ENCODE measurements at places on chromosomes 5 and 9.

- H3K4me3 ChIP-seq = no peak overlapping the region
- DNase-seq = no peak
- H3K4me1 ChIP-seq = no peaks in the 10 kb centered on the region
- no peak overlapping the region for H3K27ac ChIP-seq
Observed at GRCh38 chr9:75869236-75869635, 21.2 kb upstream of the PCSK5 start.

GRCh38 chr9:95095641-95096355 is 221.7 kb downstream of the FANCC start:
- H3K27ac ChIP-seq = no peak overlapping the region
- H3K27me3 ChIP-seq = no peaks in the 10 kb centered on the region
- no peaks in the 10 kb centered on the region for H3K36me3 ChIP-seq
- peaks cover 22% of the 10 kb centered on the region for H3K4me1 ChIP-seq
- DNase-seq = no peak
- H3K4me3 ChIP-seq = no peak overlapping the region

DNA sequence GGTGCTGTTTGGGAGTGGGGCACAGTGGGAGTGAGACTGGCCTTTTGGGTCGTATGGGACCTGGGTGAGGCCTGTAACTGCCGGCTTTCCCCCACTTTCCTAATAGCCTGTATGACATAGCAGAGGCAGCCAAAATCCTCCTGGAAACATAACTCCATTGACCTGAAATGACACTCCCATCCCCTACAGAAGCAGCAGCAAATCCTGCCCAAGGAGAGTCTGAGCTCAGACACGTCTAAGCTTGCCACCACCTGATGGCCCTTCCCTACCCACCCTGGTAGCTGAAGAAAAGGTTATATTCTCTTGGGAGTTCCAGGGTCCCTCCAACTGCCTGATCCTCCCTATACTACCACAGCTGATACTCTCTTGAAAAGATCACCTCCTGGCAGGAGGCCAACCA is 179.8 kb upstream of the ARRDC3 start:
- H3K4me1 ChIP-seq = no peaks in the 10 kb centered on the region
- no peak overlapping the region for H3K4me3 ChIP-seq
- H3K27me3 ChIP-seq = no peaks in the 10 kb centered on the region

- H3K4me3 ChIP-seq = no peak overlapping the region
- DNase-seq = no peak
- H3K36me3 ChIP-seq = peaks cover 100% of the 10 kb centered on the region
- peak overlapping the region; percentile 81 for H3K27ac ChIP-seq
- peaks cover 2% of the 10 kb centered on the region for H3K4me1 ChIP-seq
Observed at GRCh38 chr9:75142202-75142601, 53.9 kb downstream of the OSTF1 start.

DNA sequence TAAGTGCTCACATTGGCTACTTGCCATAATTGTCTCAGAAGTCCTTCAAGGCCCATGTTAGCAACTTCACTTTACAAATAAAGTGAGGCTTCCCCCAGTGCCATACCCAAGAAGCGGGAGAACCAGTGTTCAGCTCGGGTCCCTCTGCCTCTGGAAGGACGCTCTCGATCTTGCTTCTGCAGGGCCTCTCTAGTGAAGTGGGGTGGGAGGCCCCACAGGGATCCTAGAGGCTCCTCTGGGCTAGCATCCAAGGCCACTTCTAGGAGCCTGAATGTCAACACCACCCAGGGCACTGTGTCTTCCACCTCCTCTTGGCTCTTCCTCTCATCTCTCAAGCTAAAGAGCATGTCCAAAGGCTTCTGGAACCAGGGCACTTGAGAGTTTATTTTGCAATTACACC is 282.5 kb downstream of the GADD45G start:
- no peaks in the 10 kb centered on the region for H3K27me3 ChIP-seq
- DNase-seq = peak; percentile 13
- no peak overlapping the region for H3K4me3 ChIP-seq
- H3K4me1 ChIP-seq = no peaks in the 10 kb centered on the region

- H3K27me3 ChIP-seq = no peaks in the 10 kb centered on the region
- H3K36me3 ChIP-seq = no peaks in the 10 kb centered on the region
- H3K4me3 ChIP-seq = no peak overlapping the region
Observed at GRCh38 chr5:174665347-174665746, 59.0 kb upstream of the MSX2 start.

GRCh38 chr5:135065306-135066265 is 31.6 kb upstream of the PITX1 start:
- H3K27ac ChIP-seq = no peak overlapping the region
- H3K36me3 ChIP-seq = no peaks in the 10 kb centered on the region
- no peaks in the 10 kb centered on the region for H3K4me1 ChIP-seq
- DNase-seq = peak; percentile 66

GRCh38 chr9:1005043-1005667 is 28.7 kb downstream of the DMRT3 start:
- H3K4me1 ChIP-seq = peaks cover 13% of the 10 kb centered on the region
- H3K27me3 ChIP-seq = peaks cover 14% of the 10 kb centered on the region
- H3K36me3 ChIP-seq = no peaks in the 10 kb centered on the region
- H3K4me3 ChIP-seq = no peak overlapping the region

GRCh38 chr9:86598411-86599239 is 244.4 kb upstream of the TUT7 start:
- no peak overlapping the region for H3K27ac ChIP-seq
- no peak for DNase-seq
- H3K4me3 ChIP-seq = no peak overlapping the region
- no peaks in the 10 kb centered on the region for H3K4me1 ChIP-seq

DNA sequence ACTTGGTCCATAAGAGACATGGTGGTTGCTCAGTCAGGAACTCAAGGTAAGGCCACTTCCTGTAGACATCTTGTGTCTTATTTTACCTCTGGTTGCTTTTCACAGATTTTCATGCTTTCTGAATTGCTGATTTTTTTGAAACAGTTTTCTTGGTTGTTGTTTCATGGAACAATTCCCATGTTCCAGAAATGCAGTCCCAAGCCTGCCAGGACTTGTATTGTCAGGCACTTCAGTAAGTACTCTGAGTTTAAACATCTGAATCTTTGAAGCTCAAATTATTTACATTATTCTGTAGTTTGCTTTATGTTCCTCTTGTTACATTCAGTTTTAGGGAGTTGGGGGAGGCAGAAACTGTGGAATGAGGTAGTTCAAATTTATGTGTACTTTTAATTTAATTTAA is 290.2 kb downstream of the DMRT2 start:
- H3K27me3 ChIP-seq = no peaks in the 10 kb centered on the region
- no peaks in the 10 kb centered on the region for H3K4me1 ChIP-seq
- H3K4me3 ChIP-seq = no peak overlapping the region
- H3K36me3 ChIP-seq = no peaks in the 10 kb centered on the region
- no peak for DNase-seq
- no peak overlapping the region for H3K27ac ChIP-seq

DNA sequence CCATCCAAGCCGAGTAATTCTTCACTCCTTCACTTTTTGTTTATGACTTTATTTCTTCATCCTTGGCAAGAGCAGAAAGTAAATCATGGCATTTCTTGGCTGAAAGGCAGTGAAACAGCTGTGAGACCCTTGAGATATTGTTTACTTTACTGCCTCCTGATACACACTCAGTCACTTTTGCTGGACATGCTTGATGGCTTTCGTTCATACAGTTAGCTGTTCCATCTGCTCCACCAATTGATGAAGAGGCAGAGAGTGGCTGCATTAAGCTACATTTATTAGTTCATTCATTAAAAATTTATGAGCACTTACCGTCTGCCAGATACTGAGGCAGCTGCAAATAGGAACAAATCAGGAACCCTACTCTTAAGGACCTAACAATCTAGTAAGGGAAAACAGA is 184.4 kb upstream of the OR13F1 start:
- H3K27me3 ChIP-seq = no peaks in the 10 kb centered on the region
- H3K27ac ChIP-seq = no peak overlapping the region
- no peak for DNase-seq

DNA sequence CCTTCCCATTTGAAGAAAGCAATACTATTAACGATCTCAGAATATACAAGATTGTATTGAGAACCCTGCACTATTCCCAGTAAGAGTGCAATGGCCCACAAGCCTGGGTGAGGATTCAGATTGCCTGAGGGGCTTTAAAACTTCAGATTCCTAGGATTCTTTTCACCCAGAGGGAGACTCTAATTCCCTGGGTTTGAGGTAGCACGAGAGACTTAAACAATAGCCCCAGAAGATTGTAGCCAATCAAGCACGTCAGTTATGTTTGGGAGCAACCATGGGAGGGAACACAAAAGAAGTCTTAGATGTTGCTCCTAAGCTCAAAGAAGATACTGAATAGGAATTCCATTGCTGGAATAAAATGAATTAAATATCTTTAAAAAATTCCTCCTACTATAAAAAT is 17.9 kb downstream of the MRPS27 start:
- no peaks in the 10 kb centered on the region for H3K36me3 ChIP-seq
- no peak overlapping the region for H3K4me3 ChIP-seq
- H3K4me1 ChIP-seq = no peaks in the 10 kb centered on the region
- no peaks in the 10 kb centered on the region for H3K27me3 ChIP-seq

DNA sequence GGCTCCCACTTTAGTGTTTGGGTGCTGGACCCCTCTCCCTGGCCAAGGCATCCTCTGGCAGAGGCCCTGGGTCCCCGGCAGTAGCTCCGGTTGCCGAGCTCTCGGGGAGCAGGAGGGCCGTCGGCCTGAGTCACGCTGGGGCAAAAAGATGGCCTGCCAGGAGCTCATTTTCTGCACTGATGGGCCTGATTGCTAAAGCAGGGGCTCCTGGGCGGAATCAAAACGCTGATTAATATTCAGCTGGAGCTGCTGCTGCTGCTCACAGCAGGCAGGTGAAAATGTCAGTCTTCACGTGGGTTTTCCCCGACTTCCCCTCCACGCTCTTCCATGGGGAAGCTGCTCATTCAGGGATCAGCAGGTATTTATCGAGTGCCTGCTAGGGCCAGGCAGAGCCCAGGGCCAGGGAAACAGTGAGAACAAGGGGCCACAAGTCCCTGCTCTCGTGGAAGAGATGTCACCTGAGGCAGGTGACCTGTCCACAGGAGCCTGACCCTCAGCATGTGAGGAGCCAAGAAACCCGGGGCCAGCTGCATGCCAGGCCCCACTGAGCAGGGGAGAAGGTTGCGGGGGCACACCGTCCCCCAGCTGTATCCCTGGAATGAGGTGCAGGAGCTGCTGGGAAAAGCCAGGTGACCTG is 22.1 kb downstream of the LAMC3 start:
- DNase-seq = no peak
- H3K36me3 ChIP-seq = no peaks in the 10 kb centered on the region
- H3K4me3 ChIP-seq = no peak overlapping the region
- no peaks in the 10 kb centered on the region for H3K4me1 ChIP-seq
- H3K27ac ChIP-seq = no peak overlapping the region

GRCh38 chr5:82749461-82749820 is 327.8 kb downstream of the TMEM167A start:
- no peaks in the 10 kb centered on the region for H3K36me3 ChIP-seq
- DNase-seq = no peak
- peaks cover 19% of the 10 kb centered on the region for H3K4me1 ChIP-seq
- no peak overlapping the region for H3K4me3 ChIP-seq
- no peak overlapping the region for H3K27ac ChIP-seq
- no peaks in the 10 kb centered on the region for H3K27me3 ChIP-seq

DNA sequence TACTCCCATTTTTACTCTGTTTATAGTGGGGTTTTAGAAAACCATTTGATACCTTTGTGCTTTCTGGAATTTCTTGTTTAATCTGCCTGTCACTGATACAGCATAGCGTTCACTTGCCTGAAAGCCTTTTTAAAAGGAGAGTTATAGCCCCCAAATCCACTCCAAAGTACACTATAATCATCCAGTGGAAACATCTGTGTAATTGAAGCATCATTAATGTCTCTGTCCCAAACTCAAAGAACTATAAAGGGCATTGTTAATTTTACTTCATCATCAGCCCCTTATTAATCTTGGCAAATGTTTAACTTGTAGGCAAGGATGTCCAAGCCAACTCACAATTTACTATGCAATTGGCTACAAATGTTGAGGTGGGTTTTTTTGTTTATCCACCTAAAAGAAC is 64.3 kb downstream of the TMEM252 start:
- DNase-seq = no peak
- H3K36me3 ChIP-seq = no peaks in the 10 kb centered on the region
- no peak overlapping the region for H3K27ac ChIP-seq

- no peaks in the 10 kb centered on the region for H3K27me3 ChIP-seq
- no peaks in the 10 kb centered on the region for H3K36me3 ChIP-seq
- no peak overlapping the region for H3K4me3 ChIP-seq
- no peaks in the 10 kb centered on the region for H3K4me1 ChIP-seq
- DNase-seq = no peak
- no peak overlapping the region for H3K27ac ChIP-seq
Observed at GRCh38 chr5:111726986-111727385, 30.0 kb downstream of the NREP start.

DNA sequence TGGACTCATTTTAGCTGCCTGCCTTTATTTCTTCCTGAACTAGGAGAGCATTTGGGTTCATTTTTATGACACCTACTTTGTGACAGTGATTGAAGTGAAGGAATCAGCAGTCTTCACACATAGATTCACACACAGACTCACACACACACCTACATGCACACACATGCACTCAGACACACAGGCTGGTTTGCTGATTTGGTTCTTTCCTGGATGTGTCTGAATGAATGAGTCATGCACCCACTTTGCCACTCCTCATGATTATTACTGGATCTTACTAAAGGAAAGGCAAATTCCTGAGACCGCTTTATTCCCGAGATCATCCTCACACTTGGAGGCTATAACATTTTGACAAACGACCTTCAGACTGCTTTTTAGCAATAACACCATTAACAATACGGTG is 529.5 kb downstream of the AGTPBP1 start:
- H3K4me1 ChIP-seq = no peaks in the 10 kb centered on the region
- no peak for DNase-seq
- no peak overlapping the region for H3K4me3 ChIP-seq
- no peaks in the 10 kb centered on the region for H3K27me3 ChIP-seq
- no peak overlapping the region for H3K27ac ChIP-seq

- no peak overlapping the region for H3K27ac ChIP-seq
- no peak for DNase-seq
- no peaks in the 10 kb centered on the region for H3K36me3 ChIP-seq
Observed at GRCh38 chr5:57338068-57338867, 144.3 kb downstream of the ACTBL2 start.

DNA sequence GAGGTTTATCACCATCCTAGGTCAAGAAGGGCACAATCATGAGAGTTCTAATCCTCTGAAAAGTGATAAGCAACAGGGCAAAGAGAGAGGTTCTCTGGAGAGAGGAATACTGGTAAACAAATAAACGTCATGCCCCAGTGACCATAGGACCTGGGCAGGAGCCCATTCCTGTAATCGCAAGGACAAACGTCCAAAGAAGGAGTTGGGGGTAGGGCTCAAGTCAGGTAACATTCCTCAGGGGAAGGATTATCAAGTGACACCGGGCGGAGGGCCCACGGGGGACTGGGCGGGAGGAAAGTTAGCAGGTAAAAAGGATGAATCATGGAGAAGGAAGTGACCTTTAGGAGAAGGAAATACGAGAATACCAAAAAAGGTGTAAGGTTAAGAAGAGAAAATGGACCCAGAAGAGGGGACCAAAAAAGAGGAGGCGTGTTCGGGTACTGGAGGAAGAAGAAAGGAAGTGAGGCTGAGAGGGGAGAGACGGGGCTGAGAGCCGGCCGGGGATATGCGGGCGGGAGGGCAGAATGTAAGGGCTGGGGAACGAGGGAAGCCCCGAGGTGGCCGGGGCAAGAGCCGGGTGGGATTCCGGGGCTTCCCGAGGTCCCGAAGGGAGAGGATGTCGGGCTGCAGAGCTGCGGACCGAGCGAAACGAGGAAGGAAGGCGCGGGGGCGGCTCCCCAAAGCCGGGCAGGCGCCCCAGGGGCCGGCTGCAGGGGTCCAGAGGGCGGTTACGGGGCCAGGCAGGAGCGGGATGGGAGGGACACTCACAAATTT is 583 bp downstream of the DIAPH1 start:
- peak overlapping the region; percentile 94 for H3K4me3 ChIP-seq
- peak; percentile 83 for DNase-seq
- peaks cover 34% of the 10 kb centered on the region for H3K36me3 ChIP-seq
- no peaks in the 10 kb centered on the region for H3K27me3 ChIP-seq

GRCh38 chr9:124835026-124835557 is 18.2 kb upstream of the WDR38 start:
- no peaks in the 10 kb centered on the region for H3K36me3 ChIP-seq
- H3K27ac ChIP-seq = no peak overlapping the region
- peaks cover 3% of the 10 kb centered on the region for H3K27me3 ChIP-seq

All from spleen (tissue), 13 donors.